ENCODE measurements at places on chromosomes 7 and 10.

- no peak for DNase-seq
Observed at GRCh38 chr10:107409522-107409921, 245.0 kb upstream of the SORCS1 start.

DNA sequence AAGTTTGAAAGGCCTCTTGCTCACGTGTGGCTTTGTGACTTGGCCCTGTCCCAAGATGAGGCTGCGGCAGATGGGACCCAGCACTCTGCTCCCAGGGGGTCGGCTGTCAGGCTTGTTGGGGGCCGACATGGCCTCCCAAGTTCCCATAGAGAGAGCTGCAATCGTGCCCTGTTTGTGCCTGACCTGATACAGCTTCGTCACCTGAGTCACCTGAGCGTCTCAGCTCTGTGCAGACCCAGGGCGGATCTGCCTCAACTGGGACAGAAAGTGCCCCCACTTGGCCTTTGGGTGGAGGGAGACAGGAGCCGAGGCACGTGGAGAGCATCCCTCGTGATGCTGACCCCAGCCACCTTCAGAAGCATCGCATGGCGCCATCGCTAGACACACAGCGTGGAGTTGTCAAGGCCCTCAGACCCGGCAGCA is 21.7 kb downstream of the PAPOLB start:
- no peak for DNase-seq

DNA sequence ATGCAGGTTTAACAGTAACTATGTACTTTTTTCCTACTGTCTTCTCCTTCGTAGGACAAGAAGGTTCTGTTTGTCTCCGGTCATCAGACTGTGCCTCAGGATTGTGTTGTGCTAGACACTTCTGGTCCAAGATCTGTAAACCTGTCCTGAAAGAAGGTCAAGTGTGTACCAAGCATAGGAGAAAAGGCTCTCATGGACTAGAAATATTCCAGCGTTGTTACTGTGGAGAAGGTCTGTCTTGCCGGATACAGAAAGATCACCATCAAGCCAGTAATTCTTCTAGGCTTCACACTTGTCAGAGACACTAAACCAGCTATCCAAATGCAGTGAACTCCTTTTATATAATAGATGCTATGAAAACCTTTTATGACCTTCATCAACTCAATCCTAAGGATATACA is 2.4 kb downstream of the DKK1 start:
- DNase-seq: no peak

- no peak for DNase-seq
Observed at GRCh38 chr10:113957013-113957412, 86.7 kb upstream of the ADRB1 start.

DNA sequence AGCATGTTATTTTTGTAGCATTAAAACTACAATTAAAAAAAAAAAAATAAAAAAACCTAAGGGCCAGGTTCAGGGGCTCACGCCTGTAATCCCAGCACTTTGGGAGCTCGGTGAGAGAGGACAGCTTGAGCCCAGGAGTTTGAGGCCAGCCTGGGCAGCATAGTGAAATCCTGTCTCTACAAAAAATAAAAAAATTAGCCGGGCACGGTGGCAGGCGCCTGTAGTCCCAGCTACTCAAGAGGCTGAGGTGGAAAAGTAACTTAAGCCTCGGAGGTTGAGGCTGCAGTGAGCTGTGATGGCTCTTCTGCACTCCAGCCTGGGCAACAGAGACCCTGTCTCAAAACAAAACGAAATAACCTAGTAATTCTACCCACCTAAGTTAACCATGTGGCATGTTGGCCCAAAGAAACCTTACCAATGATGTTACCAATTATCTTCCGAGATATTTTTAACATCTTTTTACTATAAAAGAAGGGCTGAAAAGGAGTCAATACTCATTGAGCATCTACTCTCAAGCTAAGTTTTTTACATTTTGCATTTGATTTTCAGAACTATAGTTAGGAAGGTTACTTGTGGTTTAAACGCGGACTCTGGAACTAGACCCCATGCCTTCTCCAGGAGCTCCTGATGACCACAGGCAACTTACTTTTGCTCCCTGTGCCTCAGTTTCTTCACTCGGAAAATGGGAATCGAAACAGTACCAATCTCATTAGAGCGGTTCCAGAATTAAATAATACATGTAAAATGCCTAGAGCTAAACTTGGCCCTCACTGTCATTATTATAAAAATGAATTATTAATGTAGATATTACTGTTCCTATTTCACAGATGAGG is 1.4 kb downstream of the ITGB1 start:
- no peak for DNase-seq

GRCh38 chr7:137130751-137131158 is 212.8 kb downstream of the PTN start:
- DNase-seq: no peak

DNA sequence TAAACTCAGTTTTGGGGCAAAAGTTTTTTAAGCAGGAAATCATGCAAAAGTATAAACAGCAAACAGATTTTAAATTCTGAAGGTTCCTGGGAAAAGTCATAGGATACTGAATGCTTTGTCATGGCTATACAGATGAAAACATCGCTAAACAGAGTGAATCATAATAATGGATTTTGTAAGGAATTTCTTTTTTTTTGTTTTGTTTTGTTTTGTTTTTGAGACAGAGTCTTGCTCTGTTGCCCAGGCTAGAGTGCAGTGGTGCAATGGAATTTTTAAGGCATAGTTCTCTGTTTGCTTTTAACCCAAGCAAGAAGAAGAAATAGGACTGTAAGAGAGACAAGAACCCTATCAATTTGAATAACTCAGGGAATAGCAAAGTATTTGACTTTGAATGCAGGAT is 285.3 kb downstream of the NRG3 start:
- DNase-seq: no peak

GRCh38 chr7:21106296-21106732 is 319.6 kb upstream of the SP8 start:
- no peak for DNase-seq

- DNase-seq: no peak
Observed at GRCh38 chr7:70598976-70599375, 533.0 kb upstream of the GALNT17 start.

GRCh38 chr10:110190170-110190569 is 17.2 kb upstream of the MXI1 start:
- no peak for DNase-seq

- DNase-seq: no peak
Observed at GRCh38 chr10:27019827-27020226, 80.5 kb downstream of the ANKRD26 start.

DNA sequence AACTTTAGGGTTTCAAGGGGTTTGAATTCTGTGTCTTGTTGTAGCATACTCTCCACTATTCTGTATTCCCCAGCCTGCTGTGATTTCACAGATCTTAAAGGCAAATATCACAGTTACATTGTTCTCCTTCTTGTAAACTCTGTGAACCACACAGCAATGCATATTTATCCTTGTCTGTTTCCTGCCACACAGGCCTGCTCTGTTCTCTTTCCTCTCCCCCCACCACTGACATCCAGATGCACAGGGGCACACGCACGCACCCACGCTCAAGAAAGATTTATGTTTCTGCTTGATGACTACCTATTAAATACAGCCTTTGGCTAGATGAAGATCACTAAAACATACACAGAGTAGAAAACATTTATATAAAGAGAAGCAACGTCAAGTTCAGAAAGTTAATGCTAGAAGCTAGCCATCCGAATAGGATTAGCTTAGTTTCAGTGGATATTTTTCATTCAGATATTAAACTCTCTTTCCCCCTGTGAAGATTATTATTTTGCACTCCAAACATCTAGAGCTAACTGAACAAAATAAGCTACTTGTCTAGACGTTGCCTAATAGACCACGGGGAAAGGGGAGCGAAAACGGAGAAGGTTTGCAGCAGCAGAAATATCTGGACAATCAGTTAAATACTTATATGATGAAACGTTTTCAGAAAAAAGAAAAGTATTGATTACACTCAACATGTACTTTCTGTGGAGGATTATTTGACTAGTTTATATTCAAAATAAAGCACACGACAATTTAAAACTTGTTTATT is 193.1 kb upstream of the SEMA3C start:
- DNase-seq: no peak

DNA sequence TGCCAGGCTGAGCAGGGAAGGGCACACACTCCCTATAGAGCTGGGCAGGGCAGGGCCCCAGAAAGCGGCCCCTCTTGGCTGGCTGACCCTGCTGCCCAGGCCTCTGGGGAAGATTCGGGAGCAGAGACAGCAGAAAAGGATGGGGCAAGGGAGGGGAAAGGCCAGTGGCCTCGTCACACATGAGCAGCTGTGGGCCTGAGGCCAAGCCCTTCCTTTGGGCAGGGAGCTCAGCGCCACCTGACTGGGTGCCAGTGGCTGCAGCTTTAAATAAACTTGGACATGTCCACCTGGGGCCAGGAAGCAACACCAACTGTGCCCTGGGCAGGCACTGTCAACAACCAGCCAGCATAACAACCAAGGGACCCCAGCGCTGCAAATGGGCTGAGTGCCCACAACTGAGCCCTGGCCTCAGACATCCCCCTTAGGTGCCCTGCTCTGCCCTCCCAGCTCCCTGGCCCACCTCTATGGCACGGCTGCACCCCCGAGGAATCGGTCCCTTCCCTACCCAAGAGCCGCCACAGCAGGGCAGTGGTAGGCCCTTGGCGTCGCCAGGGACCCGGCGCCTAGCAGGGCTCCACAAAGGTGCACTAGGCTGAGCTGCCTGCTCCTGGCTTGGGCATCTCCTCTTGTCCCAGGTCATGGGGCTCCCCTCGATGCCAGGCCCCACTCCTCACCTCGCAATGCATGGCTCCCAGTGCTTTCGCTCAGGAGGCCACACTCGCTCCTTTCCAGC is 2.6 kb downstream of the CAMK2B start:
- no peak for DNase-seq

DNA sequence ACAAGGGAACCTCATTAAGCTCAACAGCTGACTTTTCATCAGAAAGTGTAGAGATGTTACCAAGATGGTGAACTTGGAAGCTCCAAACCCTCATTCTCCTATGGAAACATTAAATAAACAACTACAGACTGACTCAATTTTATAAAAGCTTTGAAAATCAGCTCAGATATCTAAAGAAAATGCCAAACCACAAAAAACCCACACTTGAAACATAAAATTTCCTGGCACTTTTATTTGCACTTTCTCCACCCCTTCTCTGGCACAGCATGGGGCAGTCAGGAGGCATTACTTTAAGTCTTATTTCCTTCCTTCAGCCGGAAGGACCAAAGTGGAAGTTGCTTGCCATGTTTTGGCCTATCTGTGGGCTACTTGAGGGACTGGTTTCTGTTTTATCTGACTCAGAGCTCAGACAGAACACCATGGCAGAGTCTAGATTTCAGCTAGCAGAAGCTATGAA is 114.7 kb downstream of the ODAD2 start:
- no peak for DNase-seq

- no peak for DNase-seq
Observed at GRCh38 chr7:105257338-105257737, 131.4 kb downstream of the SRPK2 start.

DNA sequence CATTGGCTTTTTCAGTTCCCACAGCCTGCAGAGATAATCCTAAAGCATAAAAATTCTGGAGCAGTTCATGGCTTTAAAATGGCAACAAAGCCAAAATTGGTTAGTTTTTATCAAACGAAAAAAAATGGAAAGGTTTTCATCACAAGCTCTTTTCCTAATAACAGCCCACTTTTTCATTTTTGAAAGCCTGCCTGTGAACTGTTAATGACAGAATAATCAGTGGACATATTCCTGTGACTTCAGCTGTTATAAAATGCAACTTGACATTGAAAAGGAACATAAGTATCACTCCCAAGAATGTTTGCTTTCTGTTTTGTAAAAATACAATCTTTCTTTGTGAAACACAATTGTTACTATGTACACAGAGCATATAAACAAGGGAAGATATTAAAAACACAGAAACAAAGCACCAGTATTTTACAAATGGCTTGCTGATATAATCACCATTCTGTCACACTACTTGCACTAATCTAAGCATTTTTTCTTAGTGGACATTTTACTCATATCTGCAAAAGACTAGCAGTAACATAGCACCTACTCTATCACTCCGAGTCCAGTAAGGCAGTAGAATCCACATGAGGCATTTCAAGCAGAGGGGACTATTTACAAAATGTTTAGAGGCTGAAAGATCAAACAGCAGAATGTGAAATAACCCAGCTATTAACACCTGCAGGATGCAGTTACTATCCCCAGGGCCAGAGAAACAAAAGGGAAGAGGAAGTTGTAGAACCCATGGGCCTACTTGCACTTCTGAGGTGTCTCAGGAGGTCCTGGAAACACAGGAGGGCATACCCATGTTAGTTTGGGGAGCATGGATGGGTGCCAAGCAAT is 26.4 kb downstream of the MACC1 start:
- DNase-seq: no peak

- no peak for DNase-seq
Observed at GRCh38 chr7:103423467-103424179, 22.4 kb downstream of the SLC26A5 start.

DNA sequence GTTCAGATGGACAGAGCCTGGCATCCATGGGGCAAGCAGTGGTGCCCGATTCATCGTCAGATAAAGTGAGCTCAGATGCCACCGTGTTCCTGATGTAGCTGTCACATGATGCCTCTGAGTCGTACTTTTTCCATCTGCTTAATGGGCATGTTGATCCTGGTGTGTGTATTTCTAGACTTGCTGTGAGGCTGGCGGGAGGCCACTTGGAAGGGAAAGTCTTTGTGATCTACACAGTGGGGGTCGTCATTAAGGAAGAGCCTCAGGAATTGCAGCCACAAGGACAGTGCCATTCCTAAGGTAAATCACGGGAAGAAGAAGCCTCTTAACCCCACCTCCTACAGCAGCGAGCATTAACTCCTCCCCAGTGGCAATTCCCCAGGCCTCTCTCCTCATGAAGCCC is 63.0 kb downstream of the RGS10 start:
- DNase-seq: no peak

GRCh38 chr7:139702811-139703486 is 74.8 kb downstream of the HIPK2 start:
- DNase-seq: no peak

- no peak for DNase-seq
Observed at GRCh38 chr7:25844102-25844870, 307.7 kb upstream of the NFE2L3 start.

GRCh38 chr7:45980973-45981372 is 59.9 kb upstream of the IGFBP3 start:
- no peak for DNase-seq

DNA sequence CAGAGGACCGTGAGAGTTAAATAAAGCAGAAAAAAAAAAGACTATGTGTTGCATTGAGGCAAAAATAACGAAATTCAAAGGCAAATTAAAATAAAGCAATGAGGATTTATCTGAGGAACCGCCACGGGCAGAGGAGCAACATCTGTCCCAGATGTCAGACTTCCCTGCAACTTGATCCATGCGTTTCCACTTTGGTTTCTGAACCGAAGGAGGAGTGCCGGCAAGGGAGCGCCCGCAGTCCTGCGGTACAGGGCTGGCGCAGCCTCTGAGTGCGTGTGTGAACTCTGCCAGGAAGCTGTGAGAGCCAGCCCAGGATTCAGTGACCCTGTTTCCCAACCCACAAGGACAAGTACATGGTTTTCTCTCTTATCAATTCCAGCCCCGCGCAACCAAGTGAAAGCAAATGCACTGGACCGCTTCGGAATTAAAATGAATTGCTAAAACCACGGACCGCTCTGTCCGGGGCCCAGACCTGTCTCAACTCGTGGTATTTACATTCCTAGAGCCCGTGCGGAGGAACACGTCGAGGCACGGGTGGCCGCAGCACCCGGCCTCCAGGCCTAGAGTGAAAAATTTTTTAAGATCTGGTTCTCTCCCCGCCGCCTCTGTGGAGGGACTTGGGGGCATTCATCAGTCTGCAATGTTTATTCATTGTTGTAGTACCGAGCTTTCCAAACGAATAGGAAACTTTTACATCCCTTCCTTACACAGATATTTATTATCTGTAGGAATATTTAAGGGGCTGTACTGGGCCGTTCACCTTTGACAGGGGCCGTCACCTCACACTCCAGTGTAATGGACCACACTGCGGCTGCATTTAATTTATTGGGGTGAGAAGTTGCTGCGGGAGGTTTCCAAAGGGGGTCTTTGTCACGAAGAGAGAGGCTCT is 291.5 kb upstream of the NFE2L3 start:
- DNase-seq: no peak

All from right renal pelvis (tissue), 4 donors.